ENCODE measurements at places on chromosomes 12 and 14.

GRCh38 chr14:55715889-55716288, 135.9 kb downstream of the KTN1 start:
- DNase-seq, result no peak

- DNase-seq, result no peak
Observed at GRCh38 chr14:104372390-104373054, 207.0 kb upstream of the C14orf180 start.

DNA sequence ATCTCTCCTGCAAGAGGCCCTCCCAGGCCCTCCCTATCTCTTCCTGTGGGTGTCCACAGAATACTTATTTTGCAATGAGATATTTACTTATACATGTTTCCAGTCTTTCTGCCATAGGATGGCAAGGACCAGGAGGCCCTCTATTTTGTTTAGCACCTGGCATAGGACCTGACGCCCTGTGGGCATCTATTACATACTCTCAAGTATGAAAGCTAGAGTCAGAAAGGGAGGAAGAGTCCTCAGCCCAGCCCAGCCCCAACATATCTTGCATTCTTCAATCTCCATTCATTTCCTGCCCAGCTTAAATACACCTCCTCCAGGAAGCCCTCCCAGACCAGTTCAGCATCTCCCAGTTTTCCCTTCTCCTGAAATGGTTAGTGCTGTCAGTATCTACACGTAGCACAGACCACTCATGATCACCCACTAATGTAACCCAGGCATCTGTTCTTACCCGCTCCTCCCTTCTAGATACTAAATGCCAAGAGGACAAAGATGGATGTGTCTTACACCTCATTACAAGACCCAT, 7.4 kb downstream of the FOXN4 start:
- DNase-seq, result no peak

- DNase-seq, result no peak
Observed at GRCh38 chr14:100079726-100080005, 14.4 kb downstream of the EVL start.

GRCh38 chr14:94540031-94540794, 21.0 kb upstream of the SERPINA4 start:
- DNase-seq, result no peak

DNA sequence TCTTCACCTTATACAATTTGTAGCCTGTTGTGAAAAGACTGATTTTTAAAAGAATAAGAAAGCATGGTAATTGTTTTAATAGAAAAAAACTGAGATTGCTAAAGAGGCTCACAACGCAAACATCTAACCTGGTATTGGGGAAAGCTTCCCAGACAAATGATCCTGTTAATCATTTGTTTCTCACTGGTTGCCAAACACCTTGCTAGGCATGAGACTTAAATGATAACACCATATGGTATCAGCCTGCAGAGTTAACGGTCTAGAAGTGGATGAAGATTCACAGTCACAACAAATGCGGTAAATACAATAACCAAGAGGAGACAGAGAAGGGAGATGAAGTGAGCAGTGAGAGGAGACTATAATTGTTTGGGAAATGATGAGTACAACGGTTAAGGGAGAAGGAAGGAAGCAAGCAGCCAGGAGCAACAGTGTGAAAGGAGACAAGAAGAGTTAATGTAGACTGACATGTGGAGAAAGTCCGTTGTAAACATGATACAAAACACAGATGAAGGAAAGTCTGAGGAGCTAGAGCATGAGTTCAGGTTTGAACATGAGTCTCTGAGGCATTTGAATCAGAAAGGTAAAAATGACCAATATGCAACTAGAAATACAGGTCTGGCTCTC, 19.8 kb downstream of the GXYLT1 start:
- no peak for DNase-seq

Data from CD4-positive, alpha-beta T cell treated with Interleukin-4 for 1 hour (primary cell).